ENCODE measurements at places on chromosomes 11 and 22.

- DNase-seq, result no peak
These were observed 39.7 kb upstream of the POU2AF2 start for GRCh38 chr11:111205632-111206385.

DNA sequence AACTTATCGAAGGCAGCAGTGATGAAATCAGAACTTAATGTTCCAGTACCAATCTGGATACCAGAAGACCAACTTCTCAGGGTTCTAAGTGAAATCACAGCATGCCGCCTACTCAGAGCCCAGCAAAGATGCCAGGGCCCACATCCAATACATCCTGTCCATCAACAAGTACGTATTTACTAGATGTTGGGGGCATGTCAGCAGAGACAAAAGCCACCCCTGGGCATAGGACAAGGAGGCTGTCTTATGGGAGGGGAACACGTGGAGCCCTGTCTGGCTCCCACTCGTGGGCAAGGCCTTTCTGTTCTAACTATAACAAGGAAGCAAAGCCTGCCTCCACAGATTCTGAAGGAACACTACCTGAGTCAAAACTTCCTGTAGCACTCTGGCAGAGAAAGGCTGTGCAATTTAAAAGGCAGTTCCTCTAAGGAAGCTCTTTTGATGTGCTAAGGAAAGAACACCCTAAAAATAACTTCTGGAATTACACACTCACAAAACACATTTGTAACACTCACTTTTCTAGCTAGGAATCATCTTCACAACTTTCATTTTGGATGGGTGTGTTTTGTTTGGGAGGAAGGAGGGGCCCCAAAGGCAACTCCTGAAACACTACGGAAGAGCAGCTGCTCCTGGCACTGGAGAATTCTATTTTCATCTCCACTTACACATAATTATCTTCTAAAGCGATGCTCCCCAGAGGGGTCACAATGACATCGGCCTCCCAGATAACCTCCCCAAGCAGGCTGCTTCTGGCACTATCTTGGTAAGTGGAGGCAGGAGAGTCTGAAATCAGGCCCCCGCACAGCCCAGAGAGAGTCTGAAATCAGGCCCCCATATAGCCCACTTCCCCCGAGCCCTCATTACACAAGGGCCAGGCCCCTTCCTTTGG, 14.2 kb downstream of the SMCO4 start:
- no peak for DNase-seq

- DNase-seq, result peak; percentile 89
These were observed 65.4 kb downstream of the PPP6R3 start for GRCh38 chr11:68525930-68526329.

DNA sequence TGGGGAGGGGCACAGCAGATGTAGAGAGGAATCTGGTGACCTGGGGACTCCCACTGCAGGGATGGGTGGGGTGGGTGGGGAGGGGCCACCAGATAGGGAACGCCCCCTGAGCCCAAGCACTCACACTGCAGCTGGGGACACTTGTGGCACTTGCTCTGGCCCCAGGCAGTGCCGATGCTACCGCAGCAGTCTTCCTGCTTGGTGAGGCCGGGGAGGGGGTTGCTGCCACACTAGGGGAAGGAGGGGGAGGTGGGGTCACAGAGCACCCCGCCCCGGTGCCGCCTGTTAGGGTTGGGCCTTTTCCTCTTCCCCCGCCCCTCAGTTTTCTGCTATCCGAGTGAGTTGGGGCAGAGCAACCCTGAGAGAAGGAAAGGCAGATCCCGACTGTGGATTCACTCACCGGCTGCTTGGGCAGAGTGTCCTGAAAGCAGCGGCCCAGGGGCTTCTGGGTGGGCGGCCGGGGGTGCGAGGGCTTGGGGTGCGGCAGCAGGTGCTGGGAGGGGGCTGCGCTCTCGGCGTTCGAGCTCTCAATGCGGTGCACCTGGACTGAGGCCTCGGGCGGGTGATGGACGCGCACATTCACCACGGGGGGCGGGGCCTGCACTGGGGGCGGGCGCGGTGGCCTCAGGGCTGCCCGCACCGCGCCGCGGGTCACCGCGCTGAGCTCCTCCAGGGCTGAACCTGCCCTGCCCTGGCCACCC, 4.7 kb downstream of the LTBP3 start:
- no peak for DNase-seq

- peak; percentile 98 for DNase-seq
These were observed 16.9 kb downstream of the CTNND1 start for GRCh38 chr11:57778318-57779037.

DNA sequence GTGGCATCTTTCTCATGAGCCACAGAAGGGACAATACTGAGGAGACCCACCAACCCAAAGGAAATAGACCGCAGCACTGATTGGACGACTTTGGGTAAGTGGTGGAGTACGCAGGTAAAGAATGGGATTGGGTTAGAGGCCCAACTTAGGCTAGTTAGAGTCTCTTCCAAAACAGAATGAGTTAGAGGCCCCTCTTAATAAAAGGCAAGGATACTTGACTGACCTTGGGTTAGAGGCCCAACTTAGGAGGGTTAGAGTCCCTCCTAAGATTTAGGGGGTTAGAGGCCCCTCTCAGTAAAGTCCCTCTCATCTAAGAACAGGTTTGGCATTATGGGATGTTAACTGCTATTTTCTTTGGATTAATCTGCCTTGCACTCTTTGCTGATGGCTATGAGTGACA, 24.6 kb downstream of the CCKBR start:
- DNase-seq, result no peak

GRCh38 chr22:41050883-41051282, 41.5 kb upstream of the EP300 start:
- DNase-seq, result no peak

- DNase-seq, result no peak
These were observed 12.1 kb downstream of the BTBD10 start for GRCh38 chr11:13450832-13451397.

DNA sequence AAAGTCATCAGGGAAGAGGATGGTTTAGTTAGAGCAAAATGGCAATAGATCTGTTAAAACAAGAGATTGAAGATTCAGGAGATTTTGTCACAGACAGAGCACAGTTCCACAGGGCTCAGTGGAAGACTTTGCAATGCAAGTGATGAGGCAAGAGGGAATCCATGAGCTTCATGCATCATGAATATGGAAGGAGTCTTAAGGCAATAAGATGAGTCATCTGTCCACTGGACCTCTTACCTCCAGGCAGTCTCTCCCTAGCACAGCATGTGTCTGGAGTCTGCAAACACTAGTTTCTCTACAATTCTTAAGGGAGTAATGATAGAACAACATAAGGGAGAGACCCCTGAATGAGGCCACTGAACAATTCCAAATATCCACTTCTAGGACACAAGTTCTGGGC, 245.7 kb downstream of the NXPE2 start:
- DNase-seq, result peak; percentile 50

- DNase-seq, result no peak
These were observed 83.3 kb upstream of the SUSD2 start for GRCh38 chr22:24097961-24098391.

DNA sequence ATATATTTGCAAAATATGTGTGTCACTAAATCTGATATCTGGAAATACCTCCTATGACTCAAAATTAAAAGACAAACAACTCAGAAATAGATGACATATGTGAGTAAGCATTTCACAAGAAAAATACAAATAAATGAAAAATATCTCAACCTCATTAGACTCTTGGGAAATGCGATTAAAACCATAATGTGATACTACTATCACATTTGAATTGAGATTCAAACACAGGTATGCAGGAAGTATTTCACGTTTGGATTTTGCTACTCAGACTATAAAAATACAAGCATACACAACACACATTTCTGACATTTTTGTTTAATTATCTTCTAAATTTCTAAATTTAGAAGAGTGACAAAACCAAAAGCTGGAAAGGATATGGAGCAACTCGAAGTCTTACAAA, 811.9 kb upstream of the LRRC4C start:
- DNase-seq, result no peak

DNA sequence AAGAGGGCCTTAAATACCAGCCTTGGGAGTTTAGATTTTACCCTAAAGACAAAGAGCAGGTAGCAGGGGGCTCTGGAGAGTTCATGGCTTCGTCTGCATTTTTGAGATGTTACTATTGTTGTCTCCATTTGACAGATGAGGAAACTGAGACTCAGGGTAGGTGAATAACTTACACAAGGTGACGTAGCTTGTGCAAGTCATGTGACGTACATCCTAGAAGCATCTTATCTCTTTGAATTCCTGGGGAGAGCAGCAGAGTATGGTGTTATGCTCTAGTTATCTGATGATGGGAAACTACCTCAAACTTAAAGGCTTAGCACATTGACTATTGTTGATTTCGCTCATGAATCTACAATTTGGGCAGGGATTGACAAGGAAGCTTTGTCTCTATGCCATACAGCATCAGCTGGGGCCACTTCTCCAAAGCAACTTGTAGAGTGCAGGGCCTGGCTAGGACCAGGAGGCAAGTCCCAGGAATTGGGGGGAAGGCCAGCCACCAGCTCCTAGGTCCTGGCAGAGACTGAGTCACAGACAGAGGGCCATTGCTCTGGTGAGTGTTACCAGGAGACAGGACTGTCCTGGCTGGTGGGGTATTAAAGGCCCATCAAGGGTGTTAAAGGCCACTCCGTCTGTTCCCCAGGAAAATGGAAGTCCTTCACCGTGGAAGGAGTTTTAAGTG, 52.1 kb upstream of the TSKU start:
- DNase-seq, result no peak

DNA sequence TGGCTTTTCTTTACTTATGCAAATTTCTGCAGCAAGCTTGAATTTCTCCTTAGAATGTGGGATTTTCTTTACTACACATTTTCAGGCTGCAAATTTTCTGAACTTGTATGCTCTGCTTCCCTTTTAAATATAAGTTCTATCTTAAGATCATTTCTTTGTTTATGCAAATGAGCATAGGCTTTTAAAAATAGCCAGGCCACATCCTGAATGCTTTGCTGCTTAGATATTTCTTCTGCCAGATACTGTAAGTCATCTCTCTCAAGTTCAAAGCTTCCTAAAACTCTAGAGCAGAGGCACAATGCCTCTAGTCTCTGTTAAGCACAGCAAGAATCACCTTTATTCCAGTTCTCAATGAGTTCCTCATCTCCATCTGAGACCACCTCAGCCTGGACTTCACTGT, 685.9 kb upstream of the LRRC4C start:
- no peak for DNase-seq

GRCh38 chr11:117458275-117459122, 130.8 kb downstream of the CEP164 start:
- peak; percentile 72 for DNase-seq

DNA sequence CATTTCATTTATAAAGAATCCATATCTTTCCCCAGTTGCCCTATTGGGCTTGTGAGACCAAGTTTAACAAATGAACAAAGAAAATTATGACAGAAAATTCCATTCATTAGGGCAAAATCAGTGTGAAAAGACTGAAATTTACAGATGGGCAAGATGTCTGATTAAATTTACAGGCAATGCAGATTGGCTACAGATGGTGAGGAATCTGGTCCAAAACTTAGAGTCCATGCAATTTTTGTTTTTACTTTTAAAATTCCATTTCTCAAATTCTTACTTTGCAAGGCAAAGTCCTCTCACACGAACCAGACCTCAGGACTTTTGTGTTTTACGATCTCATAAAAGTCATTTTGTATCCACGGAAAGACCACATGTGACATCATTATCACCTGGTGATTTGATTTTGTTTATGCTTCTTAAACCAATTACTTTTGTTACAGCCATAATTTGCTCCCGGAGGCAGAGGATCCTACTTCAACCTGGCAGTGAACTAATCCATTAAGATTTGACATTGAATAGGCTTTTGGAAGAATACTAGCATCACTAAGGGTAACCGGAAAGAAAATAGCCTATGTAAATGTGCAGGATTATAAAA, 843.7 kb upstream of the CHORDC1 start:
- DNase-seq, result no peak

DNA sequence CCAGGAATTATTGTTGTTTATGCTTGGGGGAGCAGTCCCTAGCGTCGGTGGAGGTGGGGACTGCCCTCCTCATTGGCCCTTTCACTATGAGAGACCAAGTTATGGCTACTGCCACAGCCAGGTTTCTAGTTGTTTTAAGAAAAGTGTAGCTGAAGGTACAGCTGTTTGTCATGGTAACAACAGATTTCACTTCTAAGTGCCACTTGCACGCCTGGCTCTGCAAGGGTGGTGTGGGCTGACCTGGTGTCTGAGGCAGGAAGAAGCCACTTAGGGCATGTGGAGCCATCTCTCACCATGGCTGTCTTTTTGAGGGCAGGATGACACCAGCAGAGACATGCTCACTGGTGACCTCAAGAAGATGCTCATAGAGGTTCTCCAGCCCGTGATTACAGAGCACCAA, 46.3 kb upstream of the MPEG1 start:
- DNase-seq, result no peak

GRCh38 chr22:23269441-23270211, 89.3 kb downstream of the BCR start:
- no peak for DNase-seq

GRCh38 chr11:120285256-120285655, 39.8 kb upstream of the TLCD5 start:
- no peak for DNase-seq

DNA sequence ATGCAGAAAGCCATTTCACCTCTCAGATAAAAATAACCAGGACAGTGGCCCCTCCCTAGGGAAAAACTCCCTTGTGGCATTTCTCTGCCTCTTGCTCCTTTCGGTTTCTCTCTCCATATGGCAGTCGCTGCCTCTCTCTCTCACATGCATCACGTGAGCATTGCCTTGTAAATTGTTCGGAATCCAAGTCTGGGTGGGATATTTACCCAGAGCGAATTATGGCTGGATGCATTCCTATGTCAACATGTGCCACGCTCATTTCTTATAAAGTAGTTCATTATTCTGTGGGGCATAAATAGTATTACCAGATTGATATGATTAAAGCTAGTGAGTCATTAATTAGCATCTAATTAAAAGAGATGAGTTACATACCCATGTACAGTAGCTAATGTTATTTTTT, 392.9 kb downstream of the INSC start:
- DNase-seq, result peak; percentile 55

GRCh38 chr22:46432164-46433068, 96.9 kb downstream of the TRMU start:
- peak; percentile 59 for DNase-seq

DNA sequence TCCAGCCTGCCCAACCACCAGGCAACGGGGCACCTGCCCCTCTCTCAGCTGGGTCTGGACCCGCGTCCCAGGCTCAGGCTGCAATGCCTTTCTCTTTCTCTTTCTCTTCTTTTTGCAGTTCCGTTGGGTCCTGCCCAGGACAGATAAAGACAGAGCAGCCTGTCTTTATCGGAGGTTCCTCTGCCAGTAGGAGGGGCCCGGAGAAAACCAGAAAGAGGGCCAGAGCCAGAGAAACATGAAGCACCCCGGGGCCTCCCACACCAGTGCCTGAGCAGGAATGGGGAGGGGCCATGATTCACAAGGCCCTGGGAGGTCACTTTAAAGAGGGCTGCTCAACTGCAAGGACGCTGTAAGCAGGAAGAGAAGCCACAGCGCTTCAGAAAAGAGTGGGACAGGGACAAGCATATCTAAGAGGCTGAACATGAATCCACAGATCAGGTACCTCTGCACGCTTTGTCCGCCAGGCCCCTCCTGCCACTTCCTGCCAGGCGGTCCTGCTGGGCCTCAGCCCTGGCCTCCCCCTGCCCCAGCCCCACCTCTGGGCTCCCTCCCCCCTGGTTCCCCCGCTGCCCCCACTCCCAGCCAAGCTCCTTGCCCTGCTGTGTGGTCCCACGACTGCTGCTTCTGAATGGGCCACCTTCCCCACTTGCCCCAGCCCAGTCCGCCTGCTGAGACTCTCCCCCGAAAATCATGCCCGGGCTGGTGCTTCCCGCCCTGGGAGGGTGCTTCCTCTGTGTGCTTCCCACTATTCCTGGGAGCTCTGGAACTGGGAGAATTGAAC, at the start of gene APOBEC3C:
Gene APOBEC3C (plus strand): TSS at position 316 of the 781 bp plus-strand sequence. CDS start 106 bp downstream, at position 422.
- peak; percentile 88 for DNase-seq

- peak; percentile 52 for DNase-seq
These were observed 17.3 kb downstream of the TRAF6 start for GRCh38 chr11:36492724-36493304.
